ENCODE measurements at places on chromosomes 12 and 14.

DNA sequence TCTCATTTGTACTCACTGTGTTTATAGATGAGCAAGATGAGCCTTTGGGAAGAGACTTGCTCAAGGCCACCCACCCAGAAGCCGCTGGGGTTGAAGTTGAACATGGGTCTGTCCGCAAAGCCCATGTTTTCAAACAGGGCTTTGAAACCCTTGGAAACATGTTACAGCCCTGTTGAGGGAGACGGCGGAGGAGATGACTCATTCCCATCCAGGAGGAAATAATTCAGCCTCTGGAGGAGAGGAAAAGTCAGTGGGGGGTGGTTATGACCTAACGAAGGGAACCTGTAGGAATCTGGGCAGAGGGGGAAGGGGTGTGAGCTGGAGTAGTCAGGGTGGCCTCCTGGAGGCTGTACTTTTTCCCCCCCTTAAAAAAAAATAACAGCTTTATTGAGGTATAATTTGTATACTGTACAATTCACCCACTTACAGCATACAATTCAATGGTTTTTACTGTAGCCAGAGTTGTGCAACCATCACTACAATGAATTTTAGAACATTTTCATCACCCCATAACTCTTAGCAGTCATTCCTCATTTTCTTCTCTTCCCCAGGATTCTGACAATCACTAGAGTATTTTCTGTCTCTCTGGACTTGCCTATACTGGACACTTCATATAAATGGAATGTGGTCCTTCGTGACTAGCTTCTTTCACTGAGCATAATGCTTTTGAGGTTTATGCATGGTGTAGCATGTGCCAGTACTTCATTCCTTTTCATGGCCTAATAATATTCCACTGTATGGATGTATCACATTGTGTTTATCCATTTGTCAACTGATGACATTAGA, 1.9 kb upstream of the RIN3 start:
- no peak for DNase-seq

- DNase-seq, result no peak
Measured at GRCh38 chr14:52078721-52079120, 9.9 kb upstream of the NID2 start.

GRCh38 chr14:77141214-77142004, at the start of gene ZDHHC22:
Gene ZDHHC22 (minus strand): TSS chr14:77141791. CDS start chr14:77139738, 2,053 bp downstream.
- DNase-seq, result no peak

GRCh38 chr12:88267630-88268029, 125.5 kb downstream of the TMTC3 start:
- no peak for DNase-seq

DNA sequence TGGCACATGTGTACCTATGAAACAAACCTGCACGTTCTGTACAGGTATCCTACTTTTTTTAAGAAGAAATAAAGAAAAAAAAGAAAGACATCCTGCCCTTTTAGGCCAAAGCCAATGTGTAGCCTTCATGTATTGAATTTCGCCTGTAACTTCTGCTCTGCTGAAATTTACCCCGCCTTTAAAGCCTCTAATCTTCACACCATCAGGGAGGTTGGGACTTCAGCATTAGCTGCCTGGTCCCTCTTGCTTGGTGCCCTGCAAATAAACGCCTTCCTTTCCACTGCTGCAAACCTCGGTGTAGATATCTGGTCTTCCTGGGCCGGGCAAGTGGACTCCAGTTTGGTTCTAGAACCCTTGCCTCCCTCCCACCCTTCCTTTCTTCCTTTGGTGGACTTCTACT, 2.6 kb upstream of the KRT71 start:
- DNase-seq, result no peak

- no peak for DNase-seq
Measured at GRCh38 chr12:78269620-78270019, 438.9 kb downstream of the NAV3 start.

GRCh38 chr12:2052826-2053678, at the start of gene CACNA1C:
Gene CACNA1C (plus strand): TSS chr12:2052987. CDS start chr12:2053563, 576 bp downstream.
- DNase-seq, result no peak

DNA sequence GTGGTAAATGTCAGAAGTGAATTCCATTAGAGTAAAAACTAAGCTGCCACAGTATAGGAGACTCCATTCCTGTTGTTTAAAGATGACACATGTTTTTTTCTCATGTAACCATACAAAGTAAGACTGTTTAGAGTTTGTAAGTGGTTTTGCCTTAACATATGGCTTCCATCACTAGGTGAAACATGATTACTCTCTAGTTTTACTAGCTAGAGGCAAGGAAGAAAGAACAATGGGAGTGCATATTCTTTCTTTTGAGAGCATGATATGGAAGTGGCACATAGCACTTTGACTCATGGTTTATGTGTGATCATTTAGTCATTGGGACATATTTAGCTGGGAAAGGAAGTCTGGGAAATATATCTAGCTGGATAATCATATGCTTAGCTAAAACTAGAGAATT, 7.7 kb downstream of the ATF7IP start:
- no peak for DNase-seq

DNA sequence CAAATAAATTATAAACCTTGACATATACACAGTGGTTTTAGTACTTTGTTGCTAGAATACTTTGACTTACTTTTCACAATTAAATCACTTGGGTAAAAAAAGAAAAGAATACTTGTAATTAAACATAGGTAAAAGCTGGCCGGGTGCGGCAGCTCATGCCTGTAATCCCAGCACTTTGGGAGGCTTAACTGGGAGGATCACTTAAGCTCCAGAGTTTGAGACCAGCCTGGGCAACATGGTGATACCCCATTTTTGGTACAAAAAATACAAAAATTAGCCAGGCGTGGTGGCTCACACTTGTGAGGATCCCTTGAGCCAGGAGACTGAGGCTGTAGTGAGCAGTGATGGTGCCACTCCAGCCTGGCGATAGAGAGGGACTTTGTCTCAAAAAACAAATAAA, 7.8 kb downstream of the STX2 start:
- DNase-seq, result no peak

DNA sequence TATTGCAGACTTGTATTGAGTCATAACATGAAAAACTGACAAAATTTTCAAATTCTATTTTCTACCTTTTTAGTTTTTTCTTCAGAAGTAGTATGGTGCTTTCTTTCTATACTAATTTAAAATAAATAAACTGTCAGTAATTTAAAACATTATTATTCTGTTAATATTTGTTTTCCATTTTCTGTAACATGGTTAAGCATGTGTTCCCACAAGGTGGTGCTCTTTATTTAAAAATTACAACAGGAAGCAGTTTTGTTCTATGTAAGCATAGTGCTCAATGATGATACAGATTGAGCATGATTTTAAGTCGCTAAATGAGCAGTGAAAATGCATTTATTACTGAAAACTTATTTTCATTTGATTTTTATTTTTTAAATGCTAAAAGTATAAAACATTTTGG, 114.6 kb downstream of the PPFIA2 start:
- no peak for DNase-seq

DNA sequence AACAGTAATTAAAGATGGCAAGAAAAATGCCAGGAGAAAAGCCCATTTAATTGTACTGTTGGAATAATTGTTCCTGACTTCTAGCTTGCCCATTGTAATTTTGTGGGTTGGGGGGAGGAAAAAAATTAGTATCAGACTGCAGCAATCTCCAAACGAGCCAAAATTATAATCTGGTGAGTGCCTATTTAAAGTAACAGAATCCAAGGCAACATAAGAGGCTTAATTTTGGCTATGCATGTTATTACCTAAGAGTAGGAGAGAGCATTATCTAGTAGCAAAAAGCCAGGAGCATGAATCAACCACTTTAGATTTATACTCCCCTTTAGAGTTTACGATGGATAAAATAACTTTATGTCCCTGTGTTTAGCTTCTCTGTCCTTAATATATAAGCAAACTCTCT, 14.6 kb upstream of the DENND5B start:
- no peak for DNase-seq

DNA sequence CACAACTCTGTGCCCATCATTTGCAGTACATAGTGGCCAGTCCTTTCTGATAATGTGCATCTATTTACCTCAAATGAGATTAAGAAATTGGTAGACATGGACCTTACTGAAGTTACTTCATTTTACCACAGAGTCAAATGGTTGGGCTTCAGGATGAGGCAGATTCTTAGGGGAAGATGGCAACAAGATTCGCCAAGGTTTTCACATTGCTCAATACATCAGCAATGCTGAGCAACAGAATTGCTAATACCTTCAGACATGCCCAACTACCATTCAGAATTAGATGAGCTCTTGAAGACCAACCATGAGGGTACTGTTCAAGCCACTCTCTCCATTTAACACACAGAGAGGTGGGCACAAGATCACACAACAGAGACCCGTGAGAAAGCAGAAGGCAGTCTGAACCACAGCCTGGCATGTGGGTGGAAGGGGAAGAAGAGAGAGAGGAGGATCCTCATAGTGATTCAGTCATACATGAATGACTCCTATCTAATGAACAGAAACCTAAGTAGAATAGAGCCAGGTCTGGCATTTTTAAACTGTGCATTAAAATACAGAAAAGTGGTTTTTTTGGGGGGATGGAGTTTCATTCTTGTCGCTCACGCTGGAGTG, 28.5 kb downstream of the CPM start:
- no peak for DNase-seq

DNA sequence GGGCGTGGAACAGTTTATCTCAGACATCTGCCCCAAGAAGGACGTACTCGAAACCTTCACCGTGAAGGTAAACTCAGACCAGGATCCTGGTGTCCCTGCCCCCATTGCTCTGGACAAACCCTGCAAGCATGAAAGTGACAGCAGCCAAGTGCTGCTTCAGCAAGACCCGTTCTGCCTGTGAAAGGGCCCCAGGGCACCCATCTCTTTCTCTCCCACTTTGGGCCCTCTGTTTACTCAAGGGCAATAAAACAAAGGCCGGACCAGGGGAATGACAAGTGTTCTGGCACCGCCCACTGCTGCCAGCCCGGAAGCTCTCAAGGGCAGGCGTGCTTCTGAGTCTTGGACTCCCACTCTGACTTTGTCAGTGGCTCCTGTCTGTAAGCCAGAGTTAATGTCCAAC, 35.3 kb downstream of the CD9 start:
- no peak for DNase-seq

DNA sequence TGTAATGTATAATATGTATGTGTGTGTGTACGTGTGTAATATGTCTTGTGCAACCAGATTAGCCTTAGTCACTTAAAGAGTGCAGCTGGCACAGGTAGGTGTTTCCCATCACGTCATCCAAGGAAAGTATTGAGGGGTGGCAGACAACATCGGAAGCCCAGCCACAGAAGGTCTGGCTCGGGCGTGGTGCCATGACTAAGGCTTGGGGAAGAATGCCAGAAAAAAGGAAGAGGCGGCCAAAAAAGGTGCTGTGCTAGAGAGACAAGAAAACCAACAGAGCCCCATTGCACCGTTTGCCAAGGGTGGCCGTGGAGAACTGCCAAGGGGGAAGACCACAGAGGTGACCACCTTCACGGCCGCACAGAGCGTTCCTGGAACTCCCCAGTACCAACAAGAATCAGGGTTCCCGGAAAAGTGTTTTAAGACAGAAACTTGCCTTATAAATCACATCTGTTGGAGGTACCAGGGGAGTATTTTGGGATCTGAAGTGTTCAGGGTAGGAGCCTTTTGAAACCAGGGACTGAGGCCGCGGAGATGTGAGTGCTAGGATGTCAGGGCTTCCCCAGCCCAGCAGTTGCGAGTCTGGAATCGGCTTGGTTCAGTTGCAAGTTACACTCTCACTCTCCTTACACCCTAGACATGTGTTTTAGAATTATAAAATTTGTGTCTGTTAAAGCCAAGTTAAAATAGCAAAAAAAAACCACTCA, 131.2 kb upstream of the DYRK2 start:
- DNase-seq, result no peak

DNA sequence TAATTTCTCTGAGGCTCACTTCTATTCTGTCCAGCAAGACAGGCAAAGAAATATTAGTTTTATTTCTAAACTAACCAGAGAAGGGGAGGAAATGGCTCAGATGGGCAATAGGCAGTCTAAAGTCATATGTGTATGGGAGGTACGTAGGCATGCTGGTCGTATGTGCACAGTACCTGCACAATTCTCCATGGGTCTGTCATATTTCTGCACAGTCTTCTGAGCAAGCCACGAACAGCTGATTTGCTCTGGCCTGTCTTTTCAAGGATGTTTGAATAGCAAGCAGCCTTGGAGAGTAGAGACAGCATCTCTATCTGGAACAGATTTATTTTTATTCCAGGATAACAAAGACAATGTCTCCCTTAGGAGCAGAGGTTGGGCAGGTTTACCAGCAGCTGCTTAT, 92.1 kb downstream of the SLC25A47 start:
- DNase-seq, result no peak

DNA sequence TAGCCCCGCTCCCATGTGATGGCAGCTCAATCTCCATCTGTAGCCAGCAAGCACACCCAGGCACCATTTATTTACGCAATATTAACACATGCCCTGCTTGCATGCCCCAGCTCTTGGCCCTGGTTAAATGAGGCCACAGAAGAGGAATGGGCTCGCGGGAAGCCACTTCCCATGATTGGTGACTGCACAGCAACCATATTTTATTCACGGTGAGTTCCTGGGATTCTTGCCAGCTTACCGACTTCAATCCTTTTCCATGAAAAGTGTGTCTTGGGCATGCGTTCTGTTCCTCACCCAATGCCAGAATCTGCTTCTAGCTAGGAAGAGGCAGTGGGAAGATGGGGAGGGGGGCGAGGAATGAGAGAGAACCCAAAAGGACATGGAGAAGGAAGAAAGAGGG, 54.7 kb downstream of the PITPNM2 start:
- DNase-seq, result no peak

- DNase-seq, result no peak
Measured at GRCh38 chr12:94421868-94422740, 37.6 kb downstream of the CEP83 start.

DNA sequence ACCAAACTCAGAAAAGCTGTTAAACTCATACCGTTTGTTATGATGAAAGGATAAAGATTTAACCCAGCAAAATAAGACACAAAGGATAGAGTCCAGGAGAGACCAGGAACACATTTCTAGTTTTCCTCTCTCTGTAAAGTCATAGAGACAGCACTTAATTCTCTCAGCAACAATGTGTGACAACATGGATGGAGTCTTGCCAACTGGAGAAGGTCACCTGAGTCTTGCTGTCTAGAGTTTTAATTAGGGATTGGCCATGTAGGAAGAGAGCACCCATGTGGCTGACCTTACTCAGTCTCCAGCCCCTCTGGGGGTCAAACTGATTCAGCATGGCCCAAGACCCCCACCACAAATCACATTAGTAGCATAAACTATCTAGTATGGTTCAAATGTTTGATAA, 151.0 kb upstream of the ATF7IP start:
- DNase-seq, result no peak

- no peak for DNase-seq
Measured at GRCh38 chr12:12628013-12628412, 16.3 kb downstream of the CREBL2 start.
